ENCODE measurements at places on chromosomes 16 and 17. TPM values are rescaled to one million over a fixed set of nuclear protein-coding genes. Genes with fewer than 3 reads are reported as not detected.
A peak's percentile ranks its signal among the peaks of the same experiment; 100 is the strongest.

DNA sequence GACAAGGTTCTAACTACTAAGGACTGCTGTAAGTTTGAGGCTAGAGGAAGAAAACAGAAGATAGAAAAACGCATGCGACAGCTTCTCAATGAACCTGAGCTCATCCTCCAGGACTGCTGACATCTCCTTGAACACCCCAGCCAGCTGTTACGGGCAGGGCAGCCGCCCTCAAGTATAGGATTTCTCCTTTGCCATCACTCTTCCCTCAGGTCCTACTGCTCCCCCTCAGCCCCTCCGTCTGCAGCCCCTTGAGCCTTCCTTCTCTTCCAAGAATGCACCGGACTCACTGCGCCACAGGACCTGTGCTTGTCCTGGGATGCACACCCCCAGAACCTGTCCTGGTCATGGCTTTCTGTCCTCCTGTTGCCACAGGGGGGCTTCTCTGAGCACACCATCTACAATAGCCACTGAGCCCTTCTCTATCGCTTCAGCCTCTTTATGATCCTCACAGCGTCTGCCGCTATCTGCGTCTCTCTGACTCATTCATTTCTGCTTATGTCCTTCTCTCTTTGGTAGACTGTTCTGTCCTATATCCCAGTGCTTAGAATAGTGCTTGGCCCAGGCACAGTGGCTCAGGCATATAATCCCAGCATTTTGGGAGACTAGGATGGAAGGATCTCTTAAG is 15.7 kb upstream of the XYLT2 start:
- no peak for DNase-seq

- no peak for DNase-seq
Observed at GRCh38 chr16:53944025-53944424, 240.1 kb downstream of the FTO start.

DNA sequence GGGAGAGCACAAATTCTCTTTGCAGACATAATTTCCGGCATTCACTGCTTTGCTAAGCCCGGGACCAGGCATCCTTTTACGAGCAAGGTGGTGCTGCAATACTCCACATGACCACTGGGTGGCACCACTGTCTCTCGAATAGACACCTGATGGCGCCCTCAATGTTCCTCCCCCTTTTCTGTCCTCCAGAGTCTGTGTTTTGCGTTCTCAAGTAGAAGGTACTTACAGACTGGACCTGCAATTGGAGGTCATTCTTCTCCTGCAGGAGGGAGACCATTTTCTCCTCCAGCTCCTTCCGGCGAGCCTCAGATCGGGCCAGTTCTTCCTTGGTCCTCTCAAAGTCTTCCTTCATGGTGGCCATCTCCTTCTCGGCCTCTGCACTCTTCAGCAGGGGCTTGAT is 45.2 kb downstream of the MYH13 start:
- DNase-seq = peak; percentile 85

DNA sequence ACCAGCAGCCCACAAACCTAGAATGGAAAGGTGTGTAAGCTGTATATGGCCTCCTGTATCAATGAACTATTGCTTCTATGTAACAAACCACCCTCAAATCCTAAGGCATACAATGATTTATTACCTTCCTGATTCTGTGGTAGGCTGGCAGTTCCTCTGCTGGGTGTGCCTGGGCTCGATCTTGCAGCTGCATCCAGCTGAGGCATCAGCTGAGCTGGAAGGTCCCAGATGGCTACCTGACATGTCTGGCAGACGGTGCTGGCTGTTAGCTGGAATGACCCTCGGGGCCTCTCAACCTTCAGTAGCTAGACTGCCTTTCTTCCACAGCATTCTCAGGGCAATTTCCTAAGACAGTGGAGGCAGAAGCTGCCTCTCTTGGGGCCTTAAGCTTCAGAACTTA is 152.7 kb downstream of the RAB11FIP4 start:
- no peak for DNase-seq

DNA sequence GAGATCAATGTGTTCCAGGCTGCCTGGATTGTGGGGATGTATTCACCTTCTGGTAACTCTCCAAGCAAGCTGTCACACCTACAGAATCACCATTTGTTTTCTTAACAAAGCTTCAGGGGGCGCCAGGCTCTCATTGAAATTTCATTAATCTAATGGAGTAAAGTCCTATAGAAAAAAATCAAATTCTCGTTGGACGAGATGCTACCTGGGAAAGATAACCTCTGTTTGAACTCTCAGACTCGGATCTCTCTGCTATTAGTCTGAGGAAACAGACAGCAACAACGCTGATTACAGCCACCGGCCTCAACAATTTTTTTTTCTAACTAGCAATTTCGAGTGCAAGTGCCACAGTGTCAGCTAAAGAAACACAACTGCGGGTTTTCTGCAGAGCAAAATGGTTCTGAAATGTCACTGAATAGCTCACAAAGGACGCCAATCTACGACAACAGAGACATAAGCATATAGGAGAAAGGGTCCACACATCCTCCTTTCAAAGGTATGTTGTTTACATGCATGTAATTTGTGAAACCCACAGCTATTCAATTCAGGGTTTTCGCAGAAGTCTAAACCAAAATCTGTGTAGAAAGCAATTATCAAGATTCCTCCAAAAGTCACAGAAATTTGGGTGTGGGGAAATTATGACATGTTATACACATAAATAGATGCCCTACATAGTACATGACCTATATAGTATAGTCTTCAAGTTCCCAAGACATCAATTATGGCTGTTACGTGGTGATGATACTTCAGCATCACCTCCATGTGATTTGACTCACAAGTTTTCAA is 135.8 kb downstream of the SKAP1 start:
- no peak for DNase-seq

DNA sequence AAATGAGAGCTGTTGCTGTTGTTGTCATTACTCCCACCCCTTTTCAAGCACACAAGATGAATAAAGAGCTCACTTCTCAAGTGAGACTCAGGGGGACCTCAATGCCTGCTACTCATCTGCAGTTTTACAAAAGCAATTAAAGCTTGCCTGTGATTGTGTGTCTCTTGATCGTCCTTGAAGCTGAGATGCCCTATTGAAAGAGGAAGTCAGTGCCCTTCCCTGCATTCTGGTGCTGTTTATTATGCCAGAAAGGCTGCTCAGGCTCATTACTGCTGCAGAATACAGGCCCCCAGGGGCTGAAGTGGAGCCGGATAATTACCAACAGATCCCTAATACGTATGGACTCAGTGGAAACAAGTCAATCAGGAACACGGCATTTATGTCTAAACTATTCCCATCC is 147.2 kb downstream of the HS3ST2 start:
- no peak for DNase-seq

GRCh38 chr17:42321555-42321954 is 33.3 kb downstream of the STAT5A start:
- no peak for DNase-seq

GRCh38 chr17:73148540-73149334 is 16.1 kb upstream of the SSTR2 start:
- no peak for DNase-seq

- DNase-seq = no peak
Observed at GRCh38 chr16:83040174-83040573, 413.4 kb downstream of the CDH13 start.

- no peak for DNase-seq
Observed at GRCh38 chr17:7654832-7655540, 4.3 kb downstream of the ATP1B2 start.

DNA sequence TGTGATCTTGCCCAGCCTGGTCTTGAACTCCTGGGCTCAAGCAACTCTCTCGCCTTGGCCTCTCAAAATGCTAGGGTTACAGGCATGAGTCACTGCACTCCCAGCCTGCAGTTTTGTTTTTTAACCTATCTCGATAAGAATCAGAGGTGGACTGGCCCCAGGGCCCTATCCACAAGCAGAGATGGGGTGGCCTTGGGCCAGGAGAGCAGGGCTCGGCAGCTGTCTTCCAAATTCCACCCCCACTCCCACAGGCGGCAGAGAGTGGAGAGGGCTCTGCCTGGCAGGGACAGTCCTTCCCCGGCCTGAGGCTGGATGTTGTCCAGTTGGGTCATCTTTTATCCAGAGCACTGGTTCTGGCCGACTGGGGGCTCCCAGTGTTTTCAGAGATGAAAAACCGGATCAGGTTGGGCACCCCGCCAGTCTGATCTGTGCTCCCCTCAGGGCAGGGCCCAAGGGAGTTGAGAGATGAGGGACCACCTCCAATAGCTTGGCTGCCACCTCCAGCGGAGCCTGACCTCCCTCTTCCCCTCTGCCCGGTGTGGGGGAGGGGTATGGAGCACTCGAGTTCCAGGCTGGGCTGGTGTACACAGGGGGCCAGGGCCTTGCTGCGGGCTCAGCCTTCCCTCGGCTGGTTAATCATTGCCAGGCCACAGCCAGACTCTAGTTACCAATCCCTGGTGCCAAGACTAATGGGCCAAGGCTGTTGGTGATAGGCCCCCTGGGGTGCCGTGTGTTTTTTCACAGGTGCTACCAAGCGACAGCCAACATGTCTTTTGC is 30.3 kb upstream of the MYO15B start:
- peak; percentile 89 for DNase-seq

GRCh38 chr16:79790854-79791253 is 190.3 kb upstream of the MAF start:
- no peak for DNase-seq

GRCh38 chr17:2844416-2844815 is 48.2 kb downstream of the RAP1GAP2 start:
- DNase-seq = no peak

GRCh38 chr16:4733747-4734062 is 366 bp downstream of the ANKS3 start:
- DNase-seq = no peak

DNA sequence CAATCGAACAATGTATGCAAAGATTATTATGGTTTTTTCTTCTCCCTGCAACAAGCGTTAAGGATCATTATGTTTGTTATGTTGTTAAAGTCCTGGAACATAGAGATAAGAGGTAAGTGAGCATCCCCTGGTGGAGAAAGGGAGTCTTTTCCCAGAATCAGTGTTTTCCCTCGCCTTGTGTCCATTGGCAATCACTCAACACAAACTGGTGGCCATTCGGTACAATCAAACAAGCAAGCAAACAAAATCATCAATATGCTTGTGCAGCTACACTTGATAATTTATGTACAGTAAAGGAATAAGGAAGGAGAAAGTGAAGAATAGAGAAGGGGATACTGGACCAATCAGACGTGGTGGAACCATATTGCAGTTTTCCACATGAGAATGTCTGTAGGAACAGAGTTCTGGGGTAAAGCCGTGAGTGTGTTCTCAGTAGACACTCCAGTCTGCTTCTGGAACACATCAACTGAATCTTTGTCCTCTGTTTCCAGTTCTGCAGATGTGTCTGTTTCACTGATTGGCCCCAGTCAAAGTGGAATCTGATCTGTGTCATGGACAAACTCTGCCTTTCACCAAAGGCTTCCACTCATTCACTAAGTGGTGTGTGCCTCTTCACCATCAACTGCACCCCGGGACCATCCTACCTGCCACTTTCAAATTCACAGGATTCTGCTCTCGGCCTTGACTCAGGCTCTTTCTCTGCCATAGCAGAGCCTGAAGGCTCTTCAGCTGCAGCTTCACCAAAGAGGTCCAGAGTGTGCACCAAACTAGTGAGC is 169.5 kb downstream of the AHSP start:
- DNase-seq = no peak

DNA sequence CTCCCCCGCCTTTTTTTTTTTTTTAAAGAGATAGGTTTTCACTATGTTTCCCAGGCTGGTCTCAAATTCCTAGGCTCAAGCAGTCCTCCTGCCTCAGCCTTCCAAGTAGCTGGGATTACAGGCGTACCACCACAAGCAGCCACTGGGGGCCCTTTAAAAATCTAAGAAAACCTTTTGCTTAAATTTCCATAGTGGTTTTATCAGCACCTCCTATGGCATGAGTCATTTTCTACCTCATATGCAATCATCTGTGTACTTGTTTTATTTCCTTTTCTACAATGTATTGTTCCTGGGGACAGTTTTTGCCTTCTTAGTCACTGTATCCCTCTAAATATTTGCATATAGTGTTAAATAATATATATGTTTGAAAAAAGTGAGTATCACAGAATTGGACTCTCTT is 29.2 kb downstream of the GNA13 start:
- DNase-seq = no peak

GRCh38 chr16:31213877-31214707 is at the start of gene TRIM72:
Gene TRIM72 (plus strand): TSS chr16:31214119. CDS start chr16:31214739, 620 bp downstream.
- DNase-seq = no peak

- no peak for DNase-seq
Observed at GRCh38 chr16:50583211-50583610, 35.0 kb downstream of the NKD1 start.

DNA sequence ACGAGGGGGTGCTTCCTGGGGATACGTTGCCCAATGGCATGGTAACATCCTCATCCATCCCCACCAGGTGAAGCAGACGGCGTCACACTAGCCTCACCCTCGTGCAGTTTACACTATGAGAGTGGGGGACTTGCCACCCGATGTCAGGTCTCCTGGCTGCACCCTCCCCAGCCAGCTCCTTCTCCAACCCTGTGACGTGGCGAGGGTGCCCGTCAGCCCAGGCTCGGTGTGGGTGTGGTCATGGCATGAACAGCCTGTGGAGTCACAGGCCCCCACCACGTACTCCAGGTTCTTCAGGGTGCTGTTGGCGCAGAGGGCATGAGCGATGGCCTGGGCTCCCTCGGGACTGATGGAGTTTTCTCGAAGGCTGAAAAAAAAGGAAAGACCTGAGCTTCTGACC is 28.3 kb downstream of the NLRC3 start:
- DNase-seq = no peak

DNA sequence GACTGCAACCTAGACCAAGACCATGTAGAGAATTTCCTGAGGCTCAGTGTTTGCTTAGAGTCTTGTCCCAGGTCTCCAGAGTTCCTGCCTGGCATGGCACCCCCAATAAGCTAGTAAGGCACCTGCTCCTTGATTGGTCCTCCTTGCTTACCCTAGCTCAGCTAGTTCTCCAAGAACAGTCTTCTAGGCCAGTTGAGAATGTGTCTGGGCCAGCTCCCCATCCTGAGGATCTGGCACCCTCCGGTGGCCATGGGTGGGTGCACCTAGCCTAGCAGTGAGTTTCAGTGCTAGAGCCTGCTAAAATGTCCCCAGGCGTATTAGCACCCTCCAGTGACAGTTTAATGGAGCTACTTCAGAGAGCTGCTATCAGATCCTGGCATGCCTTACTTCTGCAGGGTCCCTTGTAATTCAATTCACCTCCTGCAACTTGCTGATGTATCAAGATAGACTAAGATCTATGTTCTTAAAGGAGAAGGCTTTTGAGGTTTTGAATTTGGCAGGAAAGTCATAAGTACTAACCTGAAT is 44.4 kb upstream of the MED13 start:
- DNase-seq = peak; percentile 73

CACNG1 gene
- not detected for total RNA-seq

NOG gene
- 0.27 TPM for total RNA-seq

TP53TG3F gene
- total RNA-seq = not detected

DLX4 gene
- not detected for total RNA-seq

LRRC46 gene
- total RNA-seq = 0.20 TPM

KCNAB3 gene
- total RNA-seq = 2.6 TPM

TBC1D26 gene
- not detected for total RNA-seq

GCGR gene
- not detected for total RNA-seq

KRT14 gene
- total RNA-seq = not detected

MED13 gene
- total RNA-seq = 61.9 TPM

C16orf96 gene
- 0.08 TPM for total RNA-seq

OR3A3 gene
- not detected for total RNA-seq

CD79B gene
- 1.7 TPM for total RNA-seq
